ENCODE measurements at places on chromosomes 12 and 14.

DNA sequence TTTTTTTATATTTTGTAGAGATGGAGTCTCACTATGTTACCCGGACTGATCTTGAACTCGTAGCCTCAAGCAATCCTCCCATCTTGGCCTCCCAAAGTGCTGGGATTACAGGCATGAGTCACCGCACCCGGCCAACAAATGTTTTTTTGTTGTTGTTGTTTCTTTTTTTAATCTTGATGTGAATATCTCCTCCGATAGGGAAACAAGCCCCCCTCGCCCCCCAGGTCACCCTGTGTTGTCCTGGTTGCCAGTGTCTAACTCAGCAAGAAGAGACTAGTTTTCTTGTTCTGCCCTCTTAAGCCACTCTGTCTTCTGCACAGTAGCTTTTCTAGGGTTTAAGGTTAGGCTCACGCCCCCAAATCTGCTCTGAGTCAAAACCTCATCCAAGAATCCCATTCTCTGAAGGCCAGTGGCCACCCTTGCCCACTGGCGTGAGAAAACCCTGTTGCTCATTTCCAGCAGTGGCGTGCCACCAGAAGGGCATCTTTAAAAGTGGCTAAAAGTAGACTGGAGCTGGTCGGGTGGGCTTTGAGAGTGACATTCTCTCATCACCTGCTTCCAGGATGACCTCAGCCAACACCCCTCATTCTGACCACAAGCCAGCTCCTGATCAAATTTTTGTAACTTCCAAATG is 42.7 kb downstream of the C14orf132 start:
- no peak for DNase-seq

GRCh38 chr12:63525831-63526230 is 142.5 kb downstream of the DPY19L2 start:
- no peak for DNase-seq

DNA sequence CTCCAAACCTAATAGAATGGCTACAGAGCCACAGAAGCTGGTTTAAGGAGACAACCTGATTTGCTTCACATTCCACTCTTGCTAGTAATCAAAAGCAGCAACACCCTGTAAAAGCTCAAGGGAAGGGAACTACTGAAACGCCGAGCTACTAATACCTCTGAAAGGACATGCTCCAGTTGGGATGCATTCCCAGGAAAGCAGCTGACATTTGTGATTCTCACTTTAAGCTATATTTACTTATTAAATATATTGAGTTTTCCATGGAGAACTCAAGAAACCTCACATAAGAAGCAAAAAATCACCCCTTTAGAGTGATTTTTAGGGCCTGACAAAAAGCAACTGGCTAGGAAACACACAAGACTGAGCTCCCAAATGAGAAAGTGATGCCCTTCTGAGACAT is 1073.0 kb upstream of the FLRT2 start:
- no peak for DNase-seq

DNA sequence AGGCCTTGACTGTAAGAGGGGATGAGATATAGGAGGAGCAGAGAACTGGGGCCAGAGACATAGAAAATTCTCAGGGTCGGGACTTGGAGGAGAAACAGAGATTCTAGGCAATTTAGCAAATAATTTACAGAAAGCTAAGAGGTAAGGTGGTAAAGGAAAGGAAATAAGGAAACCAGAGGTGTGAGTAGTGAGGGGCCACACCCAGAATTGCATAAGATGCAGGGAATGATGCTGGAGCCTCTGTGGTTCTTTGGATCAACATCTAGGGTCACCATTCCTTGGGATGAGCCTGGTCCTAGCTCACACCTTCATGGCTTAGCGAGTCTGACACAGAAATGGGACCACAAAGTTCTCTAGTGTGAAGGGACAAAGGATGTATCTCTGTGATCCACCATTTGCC is 949 bp upstream of the SDR9C7 start:
- DNase-seq: no peak

DNA sequence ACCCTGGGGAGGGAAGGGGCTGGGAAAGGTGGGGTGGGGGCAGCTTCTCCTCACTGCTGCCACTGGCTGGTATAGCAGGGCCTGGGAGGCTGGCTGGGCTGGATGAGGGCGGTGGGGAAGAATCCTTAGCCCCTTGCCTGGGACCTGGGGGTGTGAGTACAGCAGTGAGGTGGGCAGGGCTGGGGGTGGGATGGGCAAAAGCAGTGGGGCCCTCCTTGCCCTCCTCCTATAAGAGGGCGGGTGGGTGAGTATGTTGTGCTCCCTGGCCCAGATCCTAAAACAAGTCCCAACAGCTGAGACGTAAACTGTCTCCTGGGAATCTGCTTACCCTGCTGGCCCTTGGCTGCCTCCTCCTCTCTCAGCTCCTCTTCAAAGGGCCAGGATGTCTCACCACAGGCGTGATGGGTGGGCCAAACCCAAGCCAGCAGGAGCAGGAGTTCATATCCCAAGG is 2.2 kb downstream of the NCKAP5L start:
- DNase-seq: no peak

DNA sequence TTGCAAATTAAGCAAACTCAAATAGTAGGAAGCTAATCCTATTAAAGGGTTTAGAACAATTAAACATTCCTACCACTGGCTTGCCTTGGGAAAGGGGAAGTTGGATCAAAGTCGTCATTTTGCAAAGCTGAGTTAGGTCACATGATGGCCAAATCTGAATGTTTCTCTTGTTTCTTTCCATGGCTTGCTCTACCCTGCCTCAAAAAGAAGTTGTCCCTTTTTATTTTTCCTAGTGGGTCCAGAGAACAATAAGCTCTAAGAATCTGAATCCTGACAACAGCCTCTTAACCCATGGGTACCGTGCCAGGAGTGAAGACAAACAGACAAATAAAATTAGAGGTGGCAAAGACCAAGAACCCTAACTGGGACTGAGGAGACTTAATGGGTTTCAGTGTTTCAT is 26.2 kb upstream of the NPFF start:
- DNase-seq: no peak

- DNase-seq: no peak
Observed at GRCh38 chr12:20507056-20507455, 138.7 kb downstream of the PDE3A start.

DNA sequence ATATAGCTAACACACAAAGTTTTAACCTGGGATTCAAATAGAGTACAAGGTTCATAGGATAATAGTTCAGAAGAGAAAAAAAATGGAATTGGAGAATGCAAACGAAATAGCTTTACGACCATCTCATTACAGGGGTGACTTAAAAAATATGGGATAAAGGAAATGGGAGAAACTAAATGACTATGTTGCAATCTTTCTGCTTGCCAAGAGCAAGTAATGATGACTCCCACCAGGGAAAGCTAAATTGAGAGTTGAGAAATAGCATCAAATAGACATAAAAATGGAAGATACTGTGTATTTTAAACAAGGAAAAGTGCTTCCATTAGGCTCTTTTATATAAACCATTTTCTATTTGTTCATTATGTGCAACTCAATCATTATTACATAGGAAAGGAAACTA is 155.7 kb upstream of the ATXN7L3B start:
- DNase-seq: no peak

DNA sequence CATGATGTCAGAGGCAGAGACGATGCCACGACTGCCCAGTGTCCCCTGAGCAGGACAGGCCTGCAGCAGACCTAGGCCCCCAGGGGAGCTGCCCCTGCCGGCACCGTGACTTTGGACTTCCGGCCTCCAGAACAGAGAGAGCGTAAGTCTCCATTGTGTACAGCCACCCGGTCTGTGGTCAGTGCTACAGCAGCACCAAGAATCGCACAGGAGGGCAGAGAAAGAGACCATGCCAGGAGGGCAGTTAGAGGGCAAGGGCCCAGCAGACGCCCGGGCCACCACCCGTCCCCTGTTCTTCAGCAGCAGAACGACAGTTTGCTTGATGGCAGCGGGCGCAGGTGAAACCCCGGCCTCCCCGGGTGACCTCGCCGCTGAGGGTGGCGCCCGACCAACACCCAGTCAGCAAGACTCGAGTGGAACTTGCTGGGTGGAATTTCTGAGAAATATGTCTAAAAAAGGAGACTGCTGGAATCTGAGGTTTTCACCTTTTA is 19.7 kb downstream of the GALNT9 start:
- DNase-seq: no peak

DNA sequence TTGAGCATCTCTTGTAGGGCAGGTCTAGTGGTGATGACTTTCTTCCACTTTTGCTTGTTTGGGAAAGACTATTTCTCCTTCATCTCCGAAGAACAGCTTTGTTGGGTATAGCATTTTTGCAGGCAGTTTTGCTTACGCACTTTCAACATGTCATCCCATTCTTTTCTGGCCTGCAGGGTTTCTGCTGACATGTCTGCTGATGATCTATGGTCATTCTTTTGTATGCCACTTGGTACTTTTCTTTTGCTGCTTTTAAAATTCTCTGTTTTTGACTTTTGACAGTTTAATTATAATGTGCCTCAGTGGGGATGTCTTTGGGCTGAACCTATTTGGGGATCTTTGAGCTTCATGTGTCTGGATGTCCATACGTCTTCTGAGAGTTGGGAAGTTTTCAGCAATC is 78.2 kb downstream of the PTHLH start:
- DNase-seq: no peak

- DNase-seq: no peak
Observed at GRCh38 chr12:114774197-114774596, 90.2 kb upstream of the TBX3 start.

GRCh38 chr12:40158592-40159111 is 52.8 kb upstream of the SLC2A13 start:
- DNase-seq: peak; percentile 90

GRCh38 chr12:71755146-71755892 is 656 bp downstream of the RAB21 start:
- DNase-seq: no peak

- no peak for DNase-seq
Observed at GRCh38 chr12:12919666-12920435, 28.5 kb downstream of the GPRC5A start.

GRCh38 chr14:104795781-104796686 is 486 bp upstream of the AKT1 start:
- DNase-seq: no peak

DNA sequence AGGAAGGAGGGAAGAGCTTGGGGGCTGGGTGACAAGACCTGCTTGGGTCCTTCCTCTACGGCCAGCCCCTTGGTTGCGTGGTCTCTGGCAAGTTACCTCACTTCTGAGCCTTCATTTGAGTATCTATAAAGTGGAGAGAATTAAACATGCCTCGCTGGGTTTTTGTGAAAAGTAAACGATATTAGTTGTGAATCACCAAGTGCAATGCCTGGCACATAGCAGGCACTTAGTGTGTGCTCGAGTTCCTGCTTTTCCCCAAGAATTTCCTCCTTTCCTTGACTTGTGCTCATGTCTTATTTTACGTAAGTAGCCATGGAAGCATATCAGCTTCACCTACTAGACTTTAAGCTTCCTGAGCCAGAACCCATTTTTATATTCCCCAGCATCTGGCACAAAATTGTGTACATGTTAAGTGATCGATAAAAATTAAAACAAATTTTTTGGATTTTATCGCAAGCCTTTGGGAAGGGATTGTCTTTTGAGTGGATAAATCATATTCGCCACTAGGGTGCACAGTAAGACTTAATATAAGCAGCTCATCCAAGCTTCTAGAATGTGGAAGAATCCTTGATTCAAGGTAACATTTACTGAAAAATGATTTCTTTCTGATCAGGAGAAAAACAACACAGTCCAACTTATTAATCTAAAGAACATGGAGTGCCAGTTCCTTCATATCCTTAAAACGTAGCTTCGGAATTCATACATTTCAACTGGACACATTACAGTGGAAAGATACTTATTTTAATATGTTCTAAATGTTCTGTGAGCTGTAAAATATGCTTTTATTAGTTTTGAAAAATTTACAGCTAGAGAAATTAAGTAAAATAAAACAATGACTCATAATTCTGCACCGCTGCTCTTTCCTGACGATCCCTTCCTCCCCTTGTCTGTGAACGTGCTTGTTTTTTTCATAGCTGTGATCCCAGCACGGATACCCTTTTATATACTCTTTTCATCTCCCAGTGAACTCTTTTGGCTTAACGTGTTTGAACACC is 62.0 kb downstream of the SLC25A47 start:
- DNase-seq: peak; percentile 94

DNA sequence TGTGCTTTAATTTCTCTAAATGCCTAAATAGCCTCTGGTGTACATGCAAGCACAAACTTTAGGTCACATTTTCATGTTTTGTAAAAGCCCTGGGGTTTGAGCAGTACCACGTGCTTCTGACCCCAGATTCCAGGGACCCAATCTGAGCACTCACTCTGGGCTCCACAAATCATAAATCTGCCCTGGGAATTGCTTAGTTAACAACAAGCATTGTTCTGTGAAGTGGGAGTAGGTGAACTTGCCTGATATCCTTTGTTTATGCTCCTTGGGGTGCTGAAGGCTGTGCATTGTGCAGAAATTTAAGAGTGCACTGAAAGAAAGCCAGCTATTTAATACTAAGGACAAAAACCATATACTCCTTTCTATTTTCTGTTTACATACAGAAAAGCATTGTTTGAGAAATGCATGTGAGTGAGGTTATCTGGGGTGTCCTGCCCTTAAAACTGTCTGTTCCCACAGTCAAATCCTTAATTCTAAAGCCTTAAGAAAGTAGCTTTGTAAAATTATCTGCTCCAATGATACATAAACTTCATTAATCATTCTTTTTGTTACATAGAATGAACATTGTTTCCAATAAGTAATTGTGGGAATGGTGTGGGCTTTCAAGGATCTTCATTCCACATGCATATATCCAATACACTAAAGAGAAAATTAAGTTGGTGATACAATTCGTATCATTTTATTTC is 258.6 kb upstream of the NPAS3 start:
- no peak for DNase-seq

GRCh38 chr12:125871811-125872594 is 806.8 kb downstream of the AACS start:
- DNase-seq: no peak

- no peak for DNase-seq
Observed at GRCh38 chr14:22394616-22395015, 194.4 kb downstream of the DAD1 start.

- DNase-seq: no peak
Observed at GRCh38 chr14:59439256-59439965, 25.8 kb downstream of the GPR135 start.

GRCh38 chr12:3335078-3335487 is 155.9 kb upstream of the PRMT8 start:
- DNase-seq: no peak

DNA sequence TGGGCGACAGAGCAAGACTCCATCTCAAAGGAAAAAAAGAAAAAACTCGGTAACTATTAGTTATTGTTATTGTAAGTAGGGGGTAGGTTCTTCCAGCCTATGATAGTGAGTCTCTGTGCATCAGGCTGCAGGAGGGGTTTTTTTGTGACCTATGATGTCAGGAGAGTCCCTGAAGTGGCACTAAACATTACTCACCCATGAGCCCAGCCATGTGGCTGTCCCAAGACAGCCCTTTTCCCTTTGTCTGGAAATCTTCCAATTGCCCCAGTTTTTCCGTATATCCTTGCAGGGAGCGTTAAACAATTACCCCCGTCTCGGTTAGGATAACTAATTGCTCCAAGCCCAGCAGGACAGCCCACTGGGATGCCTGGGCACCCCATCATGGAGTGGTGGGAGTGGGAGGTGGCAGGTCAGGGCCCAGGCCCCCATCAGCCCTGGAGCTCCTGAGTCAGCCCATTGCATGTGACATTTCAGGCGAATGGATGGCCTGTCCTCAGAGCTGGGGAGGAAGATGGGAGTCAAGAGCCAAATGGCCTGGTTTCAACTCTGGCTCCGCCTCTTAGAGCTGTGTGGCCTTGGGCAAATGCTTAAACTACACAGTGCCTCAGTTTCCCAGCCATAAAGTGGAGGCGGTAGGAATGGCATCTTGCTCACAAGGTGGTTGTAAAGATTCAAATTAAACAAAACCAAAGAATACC is 16.4 kb downstream of the PHETA1 start:
- DNase-seq: no peak
